ENCODE measurements at places on chromosomes 12 and 14. TPM values are rescaled to one million over a fixed set of nuclear protein-coding genes. Genes with fewer than 3 reads are reported as not detected.

The TOMM20L gene
- total RNA-seq, result not detected

The GPX2 gene
- total RNA-seq, result not detected

The SIX6 gene
- total RNA-seq, result not detected

The KCNK10 gene
- total RNA-seq, result not detected

The BIN2 gene
- 115 TPM for total RNA-seq

The RFLNA gene
- not detected for total RNA-seq

The MMP17 gene
- 0.90 TPM for total RNA-seq

The PNN gene
- total RNA-seq, result 102 TPM

The IL23A gene
- total RNA-seq, result 26.7 TPM

The RHOJ gene
- total RNA-seq, result not detected

The TAS2R8 gene
- total RNA-seq, result not detected

The RPL10L gene
- not detected for total RNA-seq

The ZDHHC22 gene
- total RNA-seq, result not detected

GRCh38 chr12:89281539-89281867 lies 70.8 kb downstream of the DUSP6 start:
- no peak for DNase-seq

DNA sequence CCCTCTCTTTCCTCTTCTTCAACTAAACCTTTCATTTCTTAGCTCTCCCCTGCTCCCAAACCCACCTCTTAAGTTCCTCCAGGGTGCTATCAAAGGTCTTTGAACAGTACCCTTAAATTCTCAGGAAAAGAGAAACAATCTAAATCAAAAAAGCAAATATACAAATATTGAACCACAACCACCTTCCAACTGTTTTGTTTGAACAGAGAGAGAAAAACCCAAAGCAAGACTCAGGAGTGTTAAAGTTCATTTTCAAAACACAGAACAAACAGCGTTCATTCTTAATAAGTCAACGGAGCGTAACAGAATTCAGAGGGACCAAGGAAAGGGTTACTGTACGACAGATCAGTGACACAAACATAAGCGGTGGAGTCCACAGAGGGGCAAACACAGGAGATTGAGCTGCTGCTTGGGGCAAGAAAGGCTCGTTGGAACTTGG lies 73.3 kb downstream of the NDUFA12 start:
- no peak for DNase-seq

DNA sequence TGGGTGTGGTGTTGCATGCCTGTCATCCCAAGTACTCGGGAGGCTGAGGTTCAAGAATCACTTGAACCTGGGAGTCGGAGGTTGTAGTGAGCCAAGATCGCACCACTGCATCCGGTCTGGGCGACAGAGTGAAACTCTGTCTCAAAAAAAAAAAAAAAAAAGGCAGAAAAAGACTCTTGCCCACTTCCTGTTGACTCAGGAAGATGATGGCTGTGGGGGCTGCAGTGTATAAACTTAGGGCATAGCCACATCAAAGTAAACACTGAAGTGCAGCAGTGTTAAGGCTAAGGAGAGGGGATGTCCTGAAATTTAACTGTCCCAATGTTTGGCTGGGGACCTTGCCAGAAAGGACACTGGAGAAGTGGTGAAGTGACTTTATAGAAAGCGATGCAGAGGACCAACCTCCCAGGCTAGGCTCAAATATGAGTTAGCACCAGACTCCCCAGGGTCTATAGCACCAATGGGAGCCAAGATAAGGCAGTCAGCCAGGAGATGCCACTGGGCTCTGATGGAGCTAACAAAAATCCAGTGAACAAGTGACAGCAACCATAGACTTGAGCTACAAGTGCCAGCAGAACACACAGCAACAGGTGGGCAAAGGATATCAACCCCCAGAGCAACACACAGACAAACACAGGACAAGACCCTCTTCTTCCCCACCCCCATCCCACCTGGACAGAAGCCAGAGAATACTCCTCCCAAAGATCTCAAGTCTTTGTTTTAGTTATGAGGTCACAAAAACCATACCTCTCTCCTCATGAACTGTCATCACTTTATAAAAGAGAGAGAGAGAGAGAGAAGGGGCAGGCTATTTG lies 28.0 kb downstream of the NELL2 start:
- peak; percentile 46 for DNase-seq

- no peak for DNase-seq
These were observed 831.5 kb upstream of the TMEM132C start for GRCh38 chr12:127435439-127435838.

GRCh38 chr12:68405343-68405781 lies 73.2 kb upstream of the MDM1 start:
- no peak for DNase-seq

DNA sequence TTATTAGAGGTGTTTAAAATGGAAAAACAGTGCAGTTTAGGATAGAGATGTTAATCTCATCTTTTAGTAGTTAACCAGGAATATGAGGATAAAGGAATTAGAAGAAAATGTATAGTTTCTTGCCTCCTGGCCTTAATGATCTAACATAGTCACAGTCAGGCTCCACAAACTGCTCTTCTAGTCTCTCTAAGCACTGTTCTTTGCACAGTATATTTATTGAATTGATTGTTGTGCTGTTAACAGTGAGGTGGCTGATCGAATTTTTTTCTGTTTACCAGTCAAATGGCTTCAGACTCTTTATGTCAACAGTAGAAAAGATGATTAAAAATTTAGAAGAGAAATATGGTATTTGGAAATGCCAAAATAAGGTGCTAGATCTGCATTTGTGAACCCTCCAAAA lies 37.8 kb downstream of the ATF7IP start:
- DNase-seq, result no peak

GRCh38 chr12:131007740-131008117 lies 54.0 kb downstream of the ADGRD1 start:
- DNase-seq, result no peak

GRCh38 chr14:93331002-93331727 lies 1.7 kb downstream of the BTBD7 start:
- no peak for DNase-seq

DNA sequence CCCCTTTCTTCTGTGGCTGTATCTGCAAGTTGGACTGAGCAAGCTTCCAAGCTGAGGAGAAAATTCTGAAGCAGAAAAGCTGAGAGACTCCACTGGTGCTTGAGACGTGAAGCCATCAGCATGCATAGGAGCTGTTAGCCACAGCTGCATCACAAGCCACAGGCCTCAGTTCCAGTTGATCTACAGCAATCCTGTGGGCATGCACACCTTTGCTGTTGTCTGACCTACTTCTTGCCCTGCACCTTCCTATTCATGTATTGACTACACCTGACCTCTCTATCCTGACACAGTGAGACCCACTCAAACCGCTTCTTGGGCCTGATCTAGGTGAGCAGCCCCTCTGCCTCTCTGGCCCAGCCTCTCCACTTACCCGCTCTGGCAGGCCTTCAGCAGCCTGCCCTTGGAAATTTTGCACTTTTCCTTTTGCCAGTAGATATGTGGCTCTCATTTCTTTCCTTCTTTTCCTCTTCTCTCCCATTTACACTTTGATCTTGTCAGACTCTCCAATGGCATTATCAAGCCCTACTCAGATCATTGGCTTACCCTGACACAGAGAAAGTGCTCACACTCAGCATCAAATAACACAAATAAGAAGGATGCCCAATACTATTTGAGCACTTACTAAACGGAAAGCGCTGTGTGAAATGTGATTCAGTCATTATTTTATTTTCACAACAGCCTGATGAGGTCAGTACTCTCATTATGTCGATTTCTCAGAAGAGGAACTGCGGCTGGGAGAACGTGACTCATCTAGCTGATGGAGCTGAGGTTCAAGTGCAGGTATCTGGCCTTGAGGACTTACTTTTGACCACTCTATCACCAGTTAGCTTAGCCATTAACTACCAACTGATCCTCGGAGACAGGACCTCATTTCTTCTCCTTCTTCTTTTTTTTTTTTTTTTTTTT lies 21.9 kb upstream of the PTGR2 start:
- no peak for DNase-seq

DNA sequence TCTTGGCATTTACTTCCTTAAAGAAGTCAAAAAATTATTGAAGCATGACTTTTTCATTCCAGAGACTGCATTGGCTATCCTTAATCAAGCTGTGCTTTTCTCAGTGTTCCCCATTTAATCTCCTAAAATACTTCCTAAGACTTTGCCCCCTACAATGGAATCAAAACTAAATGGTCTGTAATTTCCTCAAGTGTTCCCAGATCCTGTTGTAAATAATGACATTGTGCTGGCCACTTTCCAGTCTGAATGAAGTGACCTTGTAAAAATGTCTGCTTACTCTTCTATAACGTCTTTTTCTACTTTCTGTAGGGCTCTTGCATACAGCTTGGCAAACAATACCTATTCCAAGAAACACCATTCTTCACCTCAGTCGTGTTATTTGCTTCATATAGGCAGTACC lies 45.3 kb upstream of the MBIP start:
- DNase-seq, result no peak

- DNase-seq, result peak; percentile 67
These were observed 35.6 kb downstream of the KRT76 start for GRCh38 chr12:52741375-52742195.
